ENCODE measurements at places on chromosomes 6 and 20.

DNA sequence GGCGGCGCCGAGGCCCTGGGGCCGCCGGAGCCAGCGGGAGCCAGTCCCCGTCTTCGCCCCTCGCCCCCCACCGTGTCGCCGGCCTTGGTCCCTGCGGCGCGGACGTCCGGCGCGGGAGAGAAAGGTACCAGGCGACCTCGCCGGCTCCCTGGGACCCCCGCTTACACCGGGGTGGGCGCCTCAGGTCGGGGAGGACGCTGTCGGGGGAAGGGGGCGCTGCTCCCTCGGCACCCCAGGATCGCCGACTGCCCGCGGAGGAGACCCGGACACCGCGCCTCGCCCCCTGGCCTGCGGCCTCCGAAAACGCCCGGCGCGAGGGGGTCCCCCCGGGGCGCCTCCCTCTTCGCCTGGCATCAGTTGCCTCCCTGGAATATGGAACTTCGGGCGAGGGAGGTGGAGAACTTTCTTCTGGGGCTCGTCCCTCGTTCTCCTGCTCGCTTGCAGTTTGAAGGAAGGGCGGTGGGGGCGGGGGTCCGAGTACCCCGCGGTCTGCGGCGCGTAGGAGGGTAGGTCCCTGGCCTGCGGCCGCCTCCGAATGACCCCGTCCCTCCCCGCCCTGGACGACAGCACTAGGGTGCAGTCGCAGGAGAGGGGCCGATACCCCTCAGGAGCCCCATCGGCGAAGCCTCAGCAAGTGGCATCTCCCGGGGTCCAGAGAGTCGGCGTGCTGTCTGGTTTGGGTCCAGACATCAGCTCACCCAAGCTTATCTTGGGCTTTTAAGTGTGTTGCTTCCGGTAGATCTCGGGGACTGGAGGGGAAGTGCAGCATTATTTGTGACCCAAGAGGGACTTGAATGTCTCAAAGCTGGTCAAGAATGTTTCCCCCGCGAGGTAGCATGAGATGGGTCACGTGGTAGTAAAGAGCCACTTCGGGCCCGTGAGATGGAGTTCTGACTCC is 549 bp downstream of the ANKRD6 start:
- DNase-seq = no peak

GRCh38 chr6:13554929-13555333 is 19.5 kb upstream of the SIRT5 start:
- DNase-seq = no peak

DNA sequence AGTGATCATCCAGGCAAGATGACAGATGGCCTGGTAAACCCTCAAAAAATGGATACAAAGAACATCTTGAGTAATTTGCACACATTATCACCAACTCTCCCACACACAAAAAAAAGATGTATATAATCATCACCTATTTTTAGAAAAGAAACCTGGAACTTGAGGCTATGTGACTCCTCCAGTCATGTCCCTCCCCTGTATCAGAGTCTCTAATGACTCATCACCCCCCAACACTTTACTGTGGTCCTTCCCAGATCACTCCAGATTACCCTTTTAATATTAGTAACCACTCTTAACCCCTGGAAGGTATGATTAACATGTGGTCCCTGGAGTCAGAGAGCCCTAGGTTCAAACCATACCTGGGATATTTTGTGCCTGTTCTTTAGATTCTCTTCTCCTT is 144.8 kb downstream of the ZNF217 start:
- DNase-seq = no peak

- DNase-seq = no peak
These were observed 66.8 kb downstream of the TBC1D7 start for GRCh38 chr6:13261464-13261994.

- no peak for DNase-seq
These were observed 50.2 kb downstream of the HDAC2 start for GRCh38 chr6:113920663-113921267.

GRCh38 chr6:154239392-154239791 is 117.2 kb downstream of the IPCEF1 start:
- no peak for DNase-seq

DNA sequence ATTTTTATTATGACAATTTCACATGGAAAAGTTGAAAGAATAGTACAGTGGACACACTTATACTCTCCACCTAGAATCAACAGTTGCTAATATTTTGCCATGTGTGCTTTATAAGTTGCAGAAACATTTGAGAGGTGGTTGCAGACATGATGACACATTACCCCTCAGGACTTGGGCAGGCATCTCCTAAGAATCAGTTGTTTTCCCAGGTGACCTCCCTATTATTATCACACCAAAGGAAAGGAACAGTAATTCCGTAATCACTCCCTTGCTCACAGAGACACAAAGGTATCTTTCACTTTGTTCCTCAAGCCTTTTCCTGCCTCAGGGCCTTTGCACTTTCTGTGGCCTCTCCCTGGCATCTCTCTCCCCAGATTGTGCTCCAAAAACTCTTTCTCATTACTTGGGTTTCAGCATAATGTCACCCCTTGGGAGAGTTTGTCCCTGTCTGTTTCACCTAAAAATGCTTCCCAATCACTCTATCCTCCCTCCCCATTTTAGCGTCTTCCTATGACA is 5.9 kb upstream of the SULF2 start:
- no peak for DNase-seq

DNA sequence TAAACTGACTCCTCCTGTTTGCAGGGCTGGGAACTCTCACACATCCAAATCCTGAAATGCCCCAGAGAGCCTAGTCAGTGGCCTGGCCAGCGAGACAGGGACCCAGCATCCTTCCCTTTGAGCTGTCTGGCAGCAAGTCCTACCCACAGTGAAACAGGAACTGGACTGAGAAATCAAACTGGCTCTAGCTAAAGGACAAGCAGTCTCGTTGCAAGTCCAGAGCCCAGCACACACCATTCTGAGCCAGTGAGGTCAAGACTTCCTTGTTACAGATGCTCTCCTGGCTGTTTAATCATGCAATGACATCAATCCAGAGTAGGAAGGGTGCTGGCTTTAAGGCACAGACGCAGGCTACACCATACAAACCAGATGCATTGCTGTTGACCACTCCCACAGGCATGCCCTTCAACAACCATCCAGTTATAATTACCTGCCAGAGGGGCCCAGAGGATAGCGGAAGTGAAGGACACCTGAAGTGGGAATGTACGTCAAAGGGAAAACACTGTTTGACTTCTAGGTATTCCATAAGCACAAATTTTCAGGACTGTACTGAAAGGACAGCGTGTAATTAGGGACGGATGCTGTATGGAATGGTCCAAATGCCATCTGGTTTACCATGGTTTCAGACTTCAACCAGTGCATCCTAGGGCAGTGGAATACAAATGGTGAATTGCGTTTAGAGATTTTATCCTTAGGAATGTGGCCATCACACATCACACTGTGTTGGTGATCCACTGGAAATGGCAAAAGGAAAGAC is 114.4 kb downstream of the SLC23A2 start:
- DNase-seq = no peak

DNA sequence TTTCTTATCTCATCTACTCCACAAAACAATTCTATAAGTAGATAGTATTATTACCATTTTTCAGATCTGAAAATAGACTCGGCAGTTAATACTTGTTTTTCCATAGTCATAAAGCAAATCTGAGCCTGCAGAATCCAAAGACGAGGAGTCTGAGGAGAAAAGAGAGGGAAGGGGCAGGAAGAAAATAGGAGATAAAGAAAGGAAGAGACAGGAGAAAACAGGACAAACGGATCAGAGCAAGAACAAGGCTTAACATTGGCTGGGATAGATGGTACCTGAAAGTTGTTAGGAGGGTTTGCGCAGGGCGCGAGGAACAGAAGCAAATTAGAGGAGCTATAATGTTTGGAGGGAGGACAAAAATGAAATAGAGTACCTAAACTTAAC is 639 bp upstream of the PPIL1 start:
- no peak for DNase-seq

- DNase-seq = no peak
These were observed 10.4 kb downstream of the DEFB129 start for GRCh38 chr20:237489-237888.

GRCh38 chr6:170243386-170243785 is 47.5 kb downstream of the DLL1 start:
- no peak for DNase-seq

DNA sequence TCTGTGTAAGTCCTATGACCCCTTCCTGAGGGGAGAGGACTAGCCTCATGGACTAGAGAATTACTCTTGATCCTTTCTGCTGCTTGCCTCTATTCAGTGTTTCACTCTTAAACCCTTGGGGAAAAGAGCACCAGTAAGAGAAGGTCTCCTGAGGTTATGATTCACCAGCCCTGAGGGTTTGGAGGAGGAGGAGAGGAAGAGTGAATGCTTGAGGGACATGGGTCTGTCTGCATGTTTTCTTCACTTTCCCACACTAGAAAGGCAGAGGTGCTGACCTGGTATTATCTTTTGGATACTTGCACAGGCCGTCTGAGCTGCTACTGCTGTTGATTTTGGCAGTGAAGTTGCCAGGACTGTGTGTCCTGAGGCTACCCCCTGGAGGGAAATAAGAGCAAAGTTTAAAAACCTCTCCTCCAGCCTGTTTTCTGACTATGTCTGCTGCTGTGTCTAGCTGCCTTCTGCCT is 78.3 kb downstream of the CD109 start:
- DNase-seq = no peak

DNA sequence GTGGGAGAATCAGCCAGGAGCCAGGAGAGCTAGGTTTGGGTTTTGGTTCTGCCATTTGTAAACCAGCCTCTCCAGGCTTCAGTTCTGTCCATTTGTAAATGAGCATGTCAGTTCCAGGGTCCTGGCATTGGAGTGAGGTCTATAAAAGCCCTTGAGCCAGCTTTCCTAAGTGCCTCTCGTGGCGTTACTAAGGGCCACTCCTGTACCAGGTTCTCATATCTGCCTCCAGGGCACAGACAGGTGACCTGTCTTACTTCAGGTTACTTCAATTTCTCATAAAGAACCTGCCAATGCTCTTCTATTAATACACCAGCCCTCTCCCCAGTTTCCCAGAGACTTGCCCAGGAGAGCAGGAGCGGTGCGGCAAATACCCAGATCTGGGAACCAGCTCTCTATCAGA is 101.9 kb downstream of the VEGFA start:
- DNase-seq = no peak

DNA sequence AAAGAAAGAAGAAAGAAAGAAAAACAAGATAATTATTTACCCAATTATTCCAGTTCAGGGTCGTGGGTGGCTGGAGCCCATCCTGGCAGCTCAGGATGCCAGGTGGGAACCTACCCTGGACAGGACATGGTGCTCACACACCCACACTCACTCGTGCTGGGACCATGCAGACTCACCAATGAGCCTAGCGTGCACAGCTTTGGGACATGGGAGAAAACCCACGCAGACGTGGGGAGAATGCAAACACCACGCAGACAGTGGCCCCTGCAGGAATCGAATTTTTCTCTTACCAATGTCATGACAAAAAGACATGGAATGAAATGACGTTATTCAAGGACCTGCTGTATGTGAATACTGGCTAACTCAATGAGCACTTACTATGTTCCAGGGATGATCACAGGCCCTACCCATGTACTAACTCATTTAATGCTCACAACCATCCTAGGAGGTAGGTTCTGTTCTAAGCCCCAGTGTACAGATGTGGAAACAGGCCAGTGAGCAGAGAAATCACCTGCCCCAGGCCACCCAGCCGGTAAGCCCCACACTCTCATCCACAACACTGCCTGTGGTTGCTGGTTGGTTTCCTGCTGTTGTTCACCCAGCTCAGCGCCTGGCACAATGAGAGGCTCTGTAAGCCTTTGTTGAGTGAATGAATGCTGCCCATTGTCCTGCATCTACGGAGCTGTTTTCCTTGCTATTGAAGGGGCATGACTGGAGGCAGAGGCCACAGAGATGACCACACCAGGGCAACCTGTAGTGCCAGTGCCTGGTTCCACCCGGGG is 6.8 kb upstream of the PI16 start:
- DNase-seq = peak; percentile 16

GRCh38 chr6:134480593-134480992 is 162.7 kb upstream of the SGK1 start:
- no peak for DNase-seq

DNA sequence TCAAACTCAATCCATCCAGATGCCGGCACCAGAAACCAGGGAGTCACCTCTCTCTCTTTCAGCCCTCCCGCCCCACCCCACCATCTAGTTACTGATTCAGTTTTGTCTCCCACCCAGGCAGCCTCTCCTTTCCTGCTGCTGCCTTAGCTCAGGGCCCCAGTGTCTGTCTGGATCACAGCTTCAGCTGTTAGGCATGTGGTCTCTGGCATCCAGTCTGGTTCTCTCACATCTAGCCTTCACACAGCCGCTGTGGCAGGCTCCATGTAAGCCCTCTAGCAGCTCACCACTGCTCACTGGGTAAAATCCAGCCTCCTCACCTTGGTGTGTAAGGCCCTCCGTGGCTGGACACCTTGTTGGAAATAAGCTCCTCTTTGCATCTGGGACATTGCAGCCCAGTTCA is 21.3 kb downstream of the AARS2 start:
- no peak for DNase-seq

DNA sequence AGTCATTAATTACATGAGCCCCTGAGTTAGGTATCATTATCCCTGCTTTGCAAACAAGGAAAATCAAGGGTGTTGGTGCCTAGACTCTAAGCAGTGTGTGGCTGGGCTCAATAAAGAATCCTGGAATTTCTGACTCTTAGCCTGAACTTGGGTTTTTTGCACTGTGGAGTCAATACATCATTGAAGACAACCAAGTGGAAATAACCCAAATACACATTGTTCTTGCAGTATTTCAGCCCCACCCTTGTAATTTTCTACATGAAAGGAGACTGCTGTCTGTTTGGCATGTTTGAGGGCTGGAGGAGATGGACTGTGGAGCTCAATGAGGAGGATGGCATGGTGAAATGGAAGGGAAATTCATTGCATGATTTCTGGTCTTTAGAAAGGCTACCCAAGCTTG is 110.3 kb downstream of the CRYBG1 start:
- no peak for DNase-seq

GRCh38 chr20:53859684-53860083 is 210.7 kb downstream of the BCAS1 start:
- no peak for DNase-seq

GRCh38 chr6:100538086-100538485 is 73.4 kb upstream of the SIM1 start:
- DNase-seq = no peak

GRCh38 chr6:143276436-143276835 is 174.1 kb downstream of the ADAT2 start:
- no peak for DNase-seq

GRCh38 chr20:41330343-41330720 is 10.3 kb upstream of the LPIN3 start:
- no peak for DNase-seq

GRCh38 chr6:15628499-15629131 is 34.2 kb downstream of the DTNBP1 start:
- peak; percentile 7 for DNase-seq

GRCh38 chr20:60649541-60649940 is 602.5 kb upstream of the CDH4 start:
- no peak for DNase-seq

- DNase-seq = no peak
These were observed 11.7 kb downstream of the MYLIP start for GRCh38 chr6:16140607-16141006.

DNA sequence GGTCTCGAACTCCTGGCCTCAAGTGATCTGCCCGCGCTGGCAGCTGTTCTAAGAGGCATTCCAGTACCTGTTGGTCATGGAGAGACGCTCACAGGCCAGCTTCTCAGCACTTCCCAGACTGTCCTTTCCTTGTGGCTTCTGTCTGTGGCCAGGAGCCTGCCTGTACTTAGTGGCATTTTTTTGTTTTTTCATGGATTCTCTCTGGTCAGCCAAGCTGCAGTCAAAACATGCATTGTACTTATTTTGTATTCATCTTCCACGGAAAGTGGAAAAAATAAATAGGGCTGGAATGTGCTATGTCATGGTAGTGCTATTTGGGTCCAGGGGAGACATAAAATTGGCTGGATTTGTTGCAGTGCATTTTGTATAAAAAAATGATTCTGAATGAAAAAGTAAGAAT is 29.1 kb downstream of the ZDHHC14 start:
- DNase-seq = no peak

GRCh38 chr6:43492673-43493072 is 15.3 kb downstream of the TJAP1 start:
- DNase-seq = no peak

All from stimulated activated CD8-positive, alpha-beta memory T cell treated with anti-CD3 and anti-CD28 coated beads, Interleukin-2, amount 100 ng/mL, for 1 hour (primary cell).